ENCODE measurements at places on chromosomes 4 and X.

DNA sequence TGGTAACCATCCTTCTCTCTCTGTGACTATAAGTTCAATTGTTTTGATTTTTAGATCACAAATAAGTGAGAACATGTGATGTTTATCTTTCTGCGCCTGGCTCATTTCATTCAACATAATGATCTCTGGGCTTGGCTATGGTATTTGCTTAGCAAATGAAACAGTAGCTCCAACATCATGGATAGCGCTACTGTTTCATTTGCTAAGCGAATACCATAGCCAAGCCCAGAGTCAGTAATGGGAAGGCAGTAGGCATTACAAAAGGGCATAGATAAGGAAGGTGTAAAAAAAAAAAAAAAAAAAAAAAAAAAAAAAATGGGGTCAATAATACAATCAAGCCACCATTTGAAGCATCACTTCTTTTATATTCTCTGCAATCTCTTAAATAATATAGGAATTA, 469.0 kb upstream of the ATOH1 start:
- no peak for DNase-seq

- DNase-seq: no peak
Observed at GRCh38 chrX:155889328-155889727, 8.2 kb downstream of the VAMP7 start.

- no peak for DNase-seq
Observed at GRCh38 chrX:139078761-139079280, 367.3 kb upstream of the FGF13 start.

DNA sequence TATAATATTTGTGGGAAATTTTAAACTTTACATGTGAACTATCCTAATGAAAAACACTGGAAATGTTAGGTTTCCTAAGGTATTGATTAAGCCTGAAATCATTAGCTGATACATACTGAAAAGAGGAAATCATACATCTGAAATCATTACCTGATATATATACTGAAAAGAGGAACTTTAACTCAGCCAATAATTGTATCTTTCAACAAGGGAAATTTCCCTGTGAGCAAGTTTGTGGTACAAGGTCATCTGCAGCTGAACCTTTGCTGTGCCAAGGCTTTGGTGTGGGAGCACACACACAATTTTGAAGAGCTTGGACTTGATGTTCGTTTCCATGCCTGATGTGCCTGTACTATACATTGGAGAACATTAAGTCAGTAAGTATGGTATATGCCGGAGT, 131.9 kb upstream of the USP9X start:
- no peak for DNase-seq

- DNase-seq: no peak
Observed at GRCh38 chrX:153226344-153227185, 47.5 kb downstream of the MAGEA1 start.

GRCh38 chr4:107283587-107284559, 247.8 kb upstream of the DKK2 start:
- DNase-seq: no peak

- DNase-seq: no peak
Observed at GRCh38 chr4:139934708-139935195, 219.2 kb downstream of the MAML3 start.

GRCh38 chr4:27666943-27667342, 806.3 kb downstream of the STIM2 start:
- DNase-seq: no peak

DNA sequence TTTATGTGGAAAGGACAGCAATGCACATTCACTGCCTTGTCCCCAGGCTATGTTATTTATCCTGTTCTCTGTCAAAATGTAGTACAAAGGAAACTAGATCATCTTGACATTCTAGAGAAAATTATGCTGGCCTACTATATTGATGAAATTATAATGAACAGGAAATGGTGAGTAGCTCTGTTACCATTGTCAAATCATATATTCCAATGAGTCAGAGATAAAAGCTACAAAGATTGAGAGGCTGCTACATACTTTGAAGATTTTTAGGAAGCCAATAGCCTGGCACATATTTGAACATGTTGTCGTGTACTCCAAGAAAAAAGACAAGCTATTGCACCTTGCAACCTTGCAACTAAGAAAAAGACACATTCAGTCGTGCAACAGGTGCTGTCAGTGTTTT, 52.7 kb upstream of the TET2 start:
- DNase-seq: no peak

Measured in stimulated activated CD4-positive, alpha-beta T cell treated with anti-CD3 and anti-CD28 coated beads, TNF-alpha, amount 100 ng/mL, for 24 hours (primary cell).